Sciatic nerve (tissue), 2 donors: ENCODE measurements at places on chromosomes 7 and 10.
A peak's percentile ranks its signal among the peaks of the same experiment; 100 is the strongest.

DNA sequence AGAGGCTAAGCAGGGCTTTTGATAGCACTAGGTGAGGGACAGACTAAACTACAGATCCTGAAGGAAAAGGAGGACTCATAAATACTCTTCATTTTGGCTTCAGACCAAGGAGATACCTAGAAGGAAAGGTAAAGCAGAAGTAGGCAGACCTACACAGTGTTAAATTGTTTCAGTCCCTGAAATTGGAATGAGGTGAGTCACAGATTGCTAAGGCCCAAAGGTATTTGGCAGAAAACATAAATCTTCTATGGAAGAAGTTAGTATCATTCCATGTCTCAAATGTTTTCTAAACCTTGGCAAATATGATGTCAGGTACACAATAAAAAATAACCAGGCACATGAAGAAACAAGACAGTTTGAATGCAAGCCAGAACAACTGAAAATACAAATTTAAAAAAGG, 30.0 kb downstream of the MTERF1 start:
- DNase-seq, result no peak

GRCh38 chr10:78619896-78620295, 448.9 kb upstream of the ZMIZ1 start:
- no peak for DNase-seq

DNA sequence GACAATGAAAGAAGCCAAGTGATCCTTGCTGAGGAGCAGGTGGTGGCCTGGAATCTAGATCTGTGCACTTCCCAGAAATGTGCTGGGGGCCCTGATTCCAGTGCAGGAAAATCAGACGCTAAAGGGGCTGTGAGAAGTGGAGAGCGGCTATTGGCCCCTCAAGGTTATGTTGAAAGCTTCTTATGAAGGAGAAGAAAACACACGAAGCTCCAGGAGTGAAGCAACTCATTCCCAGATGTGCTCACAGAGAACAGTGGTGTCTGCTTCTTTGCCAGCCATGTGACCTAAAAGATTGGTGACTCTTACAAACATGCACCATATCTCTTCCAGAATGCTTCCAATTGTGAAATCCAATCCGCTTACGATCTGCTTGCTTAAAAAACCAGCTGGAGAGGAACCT, 679.3 kb upstream of the IGFBP3 start:
- DNase-seq, result no peak

GRCh38 chr7:112484671-112485167, 3.9 kb downstream of the LSMEM1 start:
- DNase-seq, result no peak

DNA sequence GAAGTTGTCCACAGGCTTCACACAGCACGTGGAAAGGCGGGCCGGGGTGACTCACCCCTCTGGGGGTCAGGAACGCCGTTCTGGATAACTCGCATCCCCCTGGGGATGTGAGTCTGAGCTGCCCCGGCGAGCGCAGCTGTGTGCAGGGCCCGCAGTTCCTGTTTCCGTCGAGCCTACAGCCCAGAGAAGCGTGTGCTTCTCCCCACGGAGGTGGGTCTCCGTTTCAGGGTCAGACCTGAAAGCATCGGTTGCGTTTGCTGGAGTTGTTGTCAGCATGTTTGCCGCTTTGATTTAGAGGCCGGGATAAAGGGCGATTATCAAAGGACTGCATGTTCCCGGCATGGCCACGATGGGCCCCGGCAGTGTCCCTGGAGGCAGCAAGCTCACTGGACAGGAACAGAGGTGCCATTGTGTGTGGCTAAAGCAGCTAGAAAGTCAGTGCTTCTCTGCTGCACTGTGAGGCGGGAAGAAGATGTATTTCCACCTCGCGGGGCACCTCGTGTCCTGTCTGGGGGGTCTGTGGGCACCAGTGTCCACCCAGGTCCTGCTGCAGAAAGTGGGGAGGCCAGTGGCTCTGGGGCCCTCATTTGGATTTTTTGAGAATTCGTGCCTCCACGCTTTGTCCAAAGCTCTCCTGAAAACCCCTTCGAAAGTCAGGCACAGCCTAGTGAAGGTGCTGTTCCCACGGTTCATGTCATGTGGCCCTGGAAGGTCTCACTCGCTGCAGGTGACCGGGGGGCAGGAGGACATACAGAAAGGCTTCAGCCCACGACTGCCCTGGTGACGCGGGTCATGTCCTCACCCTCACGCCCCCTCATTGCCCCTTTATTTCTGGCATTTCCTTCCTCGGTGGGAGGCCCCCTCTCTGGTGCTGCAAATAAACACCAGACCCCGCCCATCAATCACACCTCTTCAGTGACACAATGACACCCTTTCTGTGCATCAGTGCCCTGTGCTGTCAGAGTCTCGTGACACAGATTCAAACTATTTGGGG, 27.4 kb upstream of the GDI2 start:
- DNase-seq, result peak; percentile 73

DNA sequence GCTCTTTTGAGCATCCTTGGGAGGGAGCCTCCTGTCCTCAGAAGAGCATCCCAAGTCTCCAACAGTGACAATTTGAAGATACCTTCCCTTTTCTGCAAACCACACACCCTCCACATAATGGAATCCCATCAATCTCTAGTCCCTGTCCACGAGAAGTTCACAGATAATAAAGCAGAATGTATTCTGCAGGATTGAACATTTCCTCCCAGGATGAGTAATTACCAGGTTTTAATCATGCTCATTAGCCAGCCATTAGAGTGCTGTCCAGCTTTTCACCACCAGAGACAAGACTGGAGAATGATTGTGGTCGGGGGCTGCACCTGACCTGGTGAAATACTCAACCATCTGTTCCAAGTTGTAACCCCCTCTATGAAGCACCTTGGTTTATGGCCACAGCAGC, 958.6 kb downstream of the KCNMA1 start:
- no peak for DNase-seq

- no peak for DNase-seq
Measured at GRCh38 chr10:24346877-24347519, 138.1 kb downstream of the KIAA1217 start.

DNA sequence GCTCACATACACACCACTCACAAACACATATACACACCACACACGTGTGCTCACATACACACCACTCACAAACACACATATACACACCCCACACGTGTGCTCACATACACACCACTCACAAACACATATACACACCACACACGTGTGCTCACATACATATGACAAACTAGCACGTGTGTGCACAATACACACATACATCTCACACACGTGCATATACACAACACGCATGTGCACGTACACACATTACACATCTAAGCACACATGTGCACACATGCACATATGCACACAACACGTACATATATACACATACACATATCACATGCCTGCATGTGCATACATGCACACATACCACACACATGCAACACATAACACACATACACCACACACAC, 78.3 kb upstream of the FOXK1 start:
- no peak for DNase-seq

- DNase-seq, result no peak
Measured at GRCh38 chr7:11083214-11083568, 109.5 kb downstream of the PHF14 start.

DNA sequence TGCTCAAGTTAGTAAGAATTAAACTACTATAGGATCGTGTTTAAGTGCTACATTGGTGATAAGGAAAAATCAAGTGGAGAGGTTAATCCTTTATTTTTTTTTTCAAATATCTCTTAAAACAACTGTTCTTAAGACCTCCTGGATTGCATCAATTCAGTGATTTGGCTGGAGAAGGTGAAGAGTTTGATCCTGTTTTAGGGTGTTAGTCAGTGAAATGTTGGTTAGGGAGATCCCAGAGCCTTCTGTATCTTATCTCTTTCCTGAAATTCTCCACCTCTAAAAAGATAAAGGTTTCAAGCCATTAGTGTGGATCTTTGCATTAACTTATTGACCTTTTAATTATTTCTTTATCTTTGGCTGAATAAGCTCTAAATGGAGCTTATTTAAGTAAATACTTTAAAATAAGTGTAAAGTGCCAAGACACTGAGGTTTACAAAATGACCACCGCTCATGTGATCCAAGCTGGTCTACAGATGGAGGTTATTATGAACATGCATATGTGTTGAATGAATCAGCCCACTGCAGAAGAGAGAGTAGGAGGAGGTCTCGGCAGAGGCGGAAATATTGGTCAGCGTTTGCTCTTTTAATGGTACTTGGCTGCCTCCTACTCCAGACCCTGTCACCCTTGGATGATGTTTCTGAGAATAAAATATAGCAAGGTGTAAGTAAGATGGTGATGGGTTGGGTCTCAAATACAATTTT, 51.8 kb upstream of the BMPER start:
- DNase-seq, result no peak

GRCh38 chr7:29565634-29565981, 2.0 kb downstream of the PRR15 start:
- no peak for DNase-seq

DNA sequence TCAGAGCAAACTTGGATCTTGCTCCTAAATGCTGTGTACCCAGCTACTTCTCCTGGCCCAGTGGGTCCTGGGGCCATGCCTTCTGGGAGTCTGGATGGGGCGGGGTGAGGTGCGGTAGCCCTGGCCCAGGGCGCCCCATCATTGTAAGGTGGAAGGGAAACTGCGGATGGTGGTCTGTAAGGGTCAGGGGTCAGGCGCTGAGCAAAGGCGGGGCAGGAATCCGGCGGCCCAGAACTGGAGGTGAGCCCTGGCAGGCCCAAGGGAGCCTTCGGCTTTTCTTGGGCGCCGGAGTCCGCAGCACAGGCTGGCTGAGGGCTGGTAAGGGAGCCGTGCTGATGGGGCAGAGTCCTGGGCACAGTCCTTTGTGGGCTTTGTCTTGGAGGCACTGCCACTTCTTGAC, 66.5 kb upstream of the CTBP2 start:
- DNase-seq, result no peak

GRCh38 chr10:52517012-52517411, 202.9 kb downstream of the DKK1 start:
- DNase-seq, result no peak

GRCh38 chr10:95976362-95977229, 66.8 kb upstream of the CCNJ start:
- DNase-seq, result no peak

DNA sequence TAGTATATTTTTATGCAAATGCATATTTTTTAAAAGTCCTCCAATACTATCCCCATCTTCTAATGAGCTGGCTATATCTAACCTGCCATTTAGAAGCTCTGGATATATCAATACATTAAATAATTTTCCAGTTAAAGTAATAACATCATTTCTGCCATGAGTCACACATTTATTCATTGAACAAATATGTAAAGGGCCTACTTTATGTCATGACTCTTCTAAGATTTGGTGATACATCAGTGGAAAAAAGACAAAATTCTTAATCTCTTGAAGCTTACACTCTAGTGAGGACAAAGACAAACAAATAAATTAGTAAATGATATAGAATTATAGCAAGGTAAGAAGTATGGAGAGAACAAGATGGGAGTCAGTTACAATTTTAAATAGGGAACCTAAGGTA, 716.8 kb upstream of the LRRTM3 start:
- no peak for DNase-seq

- DNase-seq, result no peak
Measured at GRCh38 chr7:96921771-96922170, 83.6 kb upstream of the DLX6 start.

- no peak for DNase-seq
Measured at GRCh38 chr10:43027331-43027955, 49.4 kb upstream of the RET start.

- DNase-seq, result no peak
Measured at GRCh38 chr7:17932770-17933169, 7.5 kb downstream of the SNX13 start.

DNA sequence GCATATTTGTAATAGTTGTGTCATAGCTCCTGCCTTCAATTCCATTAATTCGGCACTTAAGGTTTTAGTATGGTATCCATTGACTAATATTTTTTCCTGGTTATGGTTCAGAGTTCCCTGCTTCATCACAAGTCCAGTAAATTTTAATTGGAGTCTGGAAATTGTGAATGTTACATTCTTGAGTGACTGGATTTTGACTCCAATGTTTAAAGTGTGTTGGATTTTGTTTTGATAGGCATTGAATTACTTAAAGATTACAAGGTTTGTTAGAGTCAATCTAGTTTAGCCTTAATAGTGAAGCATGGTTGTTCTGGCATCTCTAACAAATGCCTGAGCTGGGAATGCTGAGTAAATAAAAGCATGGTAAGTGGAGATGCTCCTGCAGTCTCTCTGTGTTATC, 326.6 kb upstream of the IGFBP3 start:
- DNase-seq, result no peak

DNA sequence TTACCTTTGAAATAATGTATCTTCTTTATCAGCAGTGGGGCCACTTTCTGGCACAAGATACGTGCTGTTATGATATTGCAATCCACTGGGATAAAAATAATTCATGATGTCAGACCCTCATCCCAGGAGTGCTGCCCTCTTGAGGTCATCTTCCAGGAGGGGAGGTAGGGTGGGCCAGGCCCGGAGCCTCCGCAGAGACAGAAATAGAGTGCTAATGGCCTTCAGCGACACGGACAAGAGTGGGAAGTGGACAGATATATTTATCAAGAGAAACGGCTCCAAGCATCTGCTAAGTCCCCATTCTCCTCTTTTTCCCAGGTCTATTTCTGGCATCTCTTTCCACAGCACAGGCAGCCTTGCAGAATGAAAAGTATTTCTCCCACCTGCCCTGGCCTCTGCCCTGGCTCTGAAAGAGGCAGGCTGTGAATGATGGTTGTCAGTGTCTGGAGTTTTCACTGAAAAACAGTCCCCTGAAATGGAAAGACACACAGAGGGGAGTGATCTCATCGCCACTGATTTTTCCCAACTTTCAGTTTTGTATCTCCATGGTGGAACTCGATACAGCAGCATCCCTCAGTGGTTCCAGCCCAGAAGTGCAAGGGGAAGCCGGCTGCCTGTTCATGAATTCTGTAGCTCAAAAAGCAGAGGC, 251.7 kb upstream of the MYO3A start:
- no peak for DNase-seq

DNA sequence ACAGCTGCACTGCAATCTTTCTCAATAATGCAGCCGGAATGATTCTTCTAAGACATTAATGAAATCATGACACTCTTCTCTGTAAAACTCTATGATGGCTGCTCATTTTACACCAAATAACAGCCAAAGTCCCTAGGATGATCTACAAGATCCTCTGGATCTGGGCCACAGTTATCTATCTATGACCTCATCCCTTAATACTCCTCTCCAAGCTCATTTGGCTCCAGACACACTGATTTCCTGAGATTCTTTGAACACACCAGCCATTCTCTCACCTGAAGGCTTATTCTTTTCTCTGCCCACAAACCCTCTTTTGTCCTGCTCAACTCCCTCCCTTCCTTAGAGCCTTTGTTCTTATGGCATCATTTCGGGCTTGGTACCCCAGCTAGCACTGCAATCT, 577.4 kb upstream of the ANKRD30A start:
- DNase-seq, result no peak

GRCh38 chr10:132543916-132544743, 6.5 kb downstream of the INPP5A start:
- DNase-seq, result peak; percentile 51

GRCh38 chr10:43209074-43209455, 57.8 kb downstream of the RASGEF1A start:
- DNase-seq, result peak; percentile 41

GRCh38 chr10:78894089-78894840, 174.5 kb upstream of the ZMIZ1 start:
- DNase-seq, result no peak

GRCh38 chr7:72058579-72058978, 353.6 kb downstream of the CALN1 start:
- DNase-seq, result peak; percentile 63

- DNase-seq, result no peak
Measured at GRCh38 chr7:130201796-130202195, 3.4 kb downstream of the TMEM209 start.

- DNase-seq, result no peak
Measured at GRCh38 chr10:114103284-114103683, 59.6 kb downstream of the ADRB1 start.
